Stomach (tissue), 19 donors: ENCODE measurements at places on chromosomes 4 and X. TPM values are rescaled to one million over a fixed set of nuclear protein-coding genes. Genes with fewer than 3 reads are reported as not detected.

DNA sequence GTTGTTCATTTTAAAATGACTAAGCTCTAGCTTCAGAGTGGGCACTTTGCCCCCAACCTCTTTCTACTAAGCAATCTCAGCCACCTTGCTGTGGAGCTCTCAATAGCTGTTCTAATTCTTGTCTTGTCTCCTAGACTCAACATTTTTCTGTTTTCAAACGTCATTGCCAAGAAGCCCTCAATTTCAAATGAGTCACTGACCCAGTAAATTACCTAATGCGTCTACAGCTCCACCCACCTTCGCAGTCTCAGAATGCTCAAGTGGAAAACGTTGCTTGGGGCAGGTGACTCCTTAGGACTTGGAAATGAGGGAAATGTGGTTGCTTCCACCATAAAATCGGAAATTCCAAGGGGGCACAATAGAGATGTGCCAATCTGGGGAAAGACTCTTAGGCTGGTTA is 59.0 kb downstream of the ING2 start:
- H3K27ac ChIP-seq, result no peak overlapping the region
- no peak for DNase-seq
- H3K4me3 ChIP-seq, result no peak overlapping the region
- H3K27me3 ChIP-seq, result no peaks in the 10 kb centered on the region
- H3K36me3 ChIP-seq, result no peaks in the 10 kb centered on the region

DNA sequence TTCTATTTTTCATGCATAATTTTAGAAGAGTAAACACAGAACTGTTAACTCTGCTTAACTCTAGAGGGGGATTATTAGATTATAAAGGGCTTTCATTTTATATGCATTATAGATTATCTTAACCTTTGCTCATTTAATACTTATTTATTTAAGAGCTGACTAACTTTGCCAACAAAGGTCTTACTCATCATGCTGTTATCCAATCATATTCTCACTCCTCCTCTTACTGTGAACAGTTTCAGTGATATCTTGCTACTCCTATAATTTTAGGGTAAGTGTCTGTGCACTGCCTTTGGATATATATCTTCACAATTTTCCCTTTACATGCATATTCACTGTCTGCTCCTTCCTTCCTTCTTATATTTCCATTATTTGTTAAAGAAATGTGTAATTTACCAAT is 1814.9 kb downstream of the STIM2 start:
- H3K27me3 ChIP-seq, result no peaks in the 10 kb centered on the region
- H3K27ac ChIP-seq, result no peak overlapping the region
- H3K36me3 ChIP-seq, result no peaks in the 10 kb centered on the region
- no peaks in the 10 kb centered on the region for H3K4me1 ChIP-seq
- DNase-seq, result no peak

GRCh38 chrX:17038681-17039161 is 92.3 kb downstream of the REPS2 start:
- no peaks in the 10 kb centered on the region for H3K27me3 ChIP-seq
- peak overlapping the region; percentile 31 for H3K27ac ChIP-seq
- no peaks in the 10 kb centered on the region for H3K4me1 ChIP-seq
- peak; percentile 81 for DNase-seq
- no peak overlapping the region for H3K4me3 ChIP-seq
- no peaks in the 10 kb centered on the region for H3K36me3 ChIP-seq

The XAGE2 gene
- not detected for total RNA-seq

The SYTL5 gene
- total RNA-seq, result 2.3 TPM
